Testis (tissue), 5 donors: ENCODE measurements at places on chromosomes 3 and 15. TPM values are rescaled to one million over a fixed set of nuclear protein-coding genes. Genes with fewer than 3 reads are reported as not detected.

DNA sequence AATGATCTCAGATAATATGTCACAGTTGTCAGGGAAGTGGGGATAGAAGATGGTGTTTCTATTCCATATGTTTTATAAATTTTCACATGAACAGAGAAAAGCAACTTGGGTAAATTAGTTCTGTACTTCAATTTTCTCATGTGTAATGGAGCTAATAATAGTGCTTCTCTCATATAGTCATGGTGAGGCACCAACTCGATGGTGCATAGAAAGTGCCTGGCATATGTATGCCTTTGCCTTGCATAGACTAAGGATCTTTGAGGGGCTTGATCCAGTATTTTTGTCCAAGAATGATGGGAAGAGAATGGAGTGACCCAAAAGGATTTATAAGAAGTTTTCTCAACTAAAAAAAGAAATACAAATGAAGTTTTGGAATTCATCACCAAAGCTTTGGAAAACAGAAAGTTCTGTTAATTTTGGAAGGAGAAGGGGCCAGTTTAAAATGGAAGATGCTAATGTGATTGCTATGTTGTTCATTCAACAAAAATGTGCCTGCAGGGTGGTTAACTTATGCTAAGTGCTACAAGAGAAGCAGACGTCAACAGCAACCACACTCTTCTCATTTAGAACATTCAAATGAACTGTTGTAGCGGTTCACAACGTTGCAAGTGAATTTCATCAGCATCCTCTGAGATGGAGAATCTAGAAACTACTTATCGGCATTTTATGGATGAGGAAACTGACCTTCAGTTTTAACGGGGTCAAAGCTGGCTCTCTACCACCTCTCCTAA lies 86.1 kb downstream of the RTP4 start:
- DNase-seq, result no peak

GRCh38 chr3:98445949-98446406 lies 17.0 kb upstream of the OR5K1 start:
- DNase-seq, result no peak

GRCh38 chr3:150691414-150692040 lies 12.2 kb downstream of the ERICH6 start:
- no peak for DNase-seq

GRCh38 chr3:40876496-40876895 lies 322.8 kb upstream of the CTNNB1 start:
- DNase-seq, result no peak

GRCh38 chr15:77400258-77400657 lies 19.6 kb downstream of the PEAK1 start:
- DNase-seq, result no peak

DNA sequence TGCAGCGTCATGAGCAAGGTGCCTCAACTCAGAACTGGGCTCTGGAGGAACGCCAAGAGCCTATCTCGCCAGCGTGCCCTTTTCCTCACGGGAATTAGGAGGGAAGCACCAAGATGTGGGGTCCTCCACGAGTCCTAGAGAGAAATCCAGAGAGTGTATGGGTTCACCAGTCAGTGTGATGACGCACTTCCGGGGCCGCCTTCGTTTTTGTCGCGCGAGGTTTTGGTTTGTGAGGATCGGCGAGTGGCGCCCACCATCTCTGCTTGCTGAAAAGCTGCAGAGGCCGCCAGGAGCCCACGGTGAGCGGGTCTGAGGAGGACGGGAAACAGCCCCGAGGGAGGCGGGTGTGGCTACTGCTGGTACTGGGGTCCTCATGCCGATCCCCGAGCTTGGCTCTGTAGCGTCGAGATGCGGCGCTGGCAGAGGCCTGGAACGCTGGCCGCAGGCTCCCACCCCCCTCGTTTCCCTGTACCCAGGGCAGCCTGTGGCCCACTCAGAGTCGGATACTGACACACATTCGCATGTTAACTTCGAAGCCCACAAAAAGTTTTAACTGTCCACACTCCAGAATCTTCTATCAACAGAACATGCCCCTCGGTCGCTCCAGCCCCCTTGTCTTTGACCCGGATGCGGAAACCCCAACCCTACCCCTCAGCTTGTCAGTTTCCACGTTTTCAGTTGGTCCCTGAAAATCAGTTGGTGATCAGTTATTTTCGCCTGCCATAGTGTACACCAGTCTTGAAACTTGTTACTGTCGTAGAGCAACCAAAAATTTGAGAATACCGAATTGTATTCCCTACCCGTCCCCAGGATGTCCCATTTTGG lies 30.4 kb downstream of the ZNF662 start:
- peak; percentile 90 for DNase-seq

GRCh38 chr15:99320374-99321215 lies 69.3 kb downstream of the LRRC28 start:
- no peak for DNase-seq

DNA sequence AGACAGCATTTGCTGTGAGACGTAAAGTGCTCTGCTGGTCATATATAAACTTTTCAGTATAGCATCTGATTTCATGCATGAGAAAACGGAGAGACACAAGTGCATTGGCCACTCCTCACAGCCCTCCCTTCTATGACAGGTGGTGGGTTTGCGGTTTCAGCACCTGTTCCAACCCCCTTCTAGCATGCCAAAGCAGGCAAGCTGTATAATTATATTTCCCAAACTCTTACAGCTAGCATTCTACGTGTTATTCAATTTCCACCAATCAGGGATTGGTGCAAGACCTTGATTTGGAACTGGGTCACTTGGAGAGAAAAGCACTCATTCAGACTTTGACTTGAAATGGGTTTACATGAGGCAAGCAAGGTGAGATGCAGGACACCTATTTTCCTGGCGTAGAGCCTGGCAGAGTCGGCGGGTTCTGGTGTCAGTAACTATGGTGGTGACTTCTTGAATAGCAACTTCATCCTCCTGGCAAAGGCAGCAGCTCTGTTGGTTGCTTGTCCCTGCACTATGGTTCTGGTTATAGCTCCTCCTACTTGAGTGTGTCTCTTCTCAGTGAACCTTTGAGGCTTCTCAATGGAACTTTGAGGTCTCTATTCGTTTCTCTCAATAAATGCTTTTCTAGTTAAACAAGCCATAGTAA lies 356.5 kb downstream of the TBL1XR1 start:
- no peak for DNase-seq

- no peak for DNase-seq
Observed at GRCh38 chr15:69424748-69425413, 10.7 kb downstream of the KIF23 start.

- DNase-seq, result no peak
Observed at GRCh38 chr3:152260026-152260425, 8.7 kb upstream of the MBNL1 start.

DNA sequence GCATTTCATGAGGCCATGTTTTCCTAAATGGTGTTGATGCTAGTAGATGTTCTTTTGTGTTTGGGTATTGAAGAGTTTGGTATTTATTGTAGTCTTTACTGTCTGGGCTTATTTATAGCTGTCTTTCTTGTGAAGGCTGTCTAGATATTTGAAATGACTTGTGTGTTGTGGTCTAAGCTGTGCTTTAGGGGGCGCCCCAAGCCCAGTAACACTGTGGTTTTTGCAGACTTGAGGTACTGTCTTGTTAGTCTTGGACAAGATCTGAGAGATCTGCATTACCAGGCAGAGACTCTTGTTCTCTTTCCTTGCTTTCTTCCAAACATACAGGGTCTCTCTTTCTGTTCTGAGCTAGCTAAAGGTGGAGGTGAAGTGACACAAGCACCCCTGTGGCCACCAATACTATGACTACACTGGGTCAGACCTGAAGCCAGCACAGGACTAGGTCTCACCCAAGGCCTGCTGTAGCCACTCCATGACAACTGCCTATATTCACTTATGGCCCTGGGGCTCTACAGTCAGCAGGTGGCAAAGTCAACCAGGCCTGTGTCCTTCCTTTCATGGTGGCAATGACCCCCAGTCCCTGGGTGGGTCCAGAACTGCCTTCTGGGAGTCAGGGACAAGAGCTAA lies 152.1 kb upstream of the TBC1D5 start:
- no peak for DNase-seq

- peak; percentile 69 for DNase-seq
Observed at GRCh38 chr3:185328324-185329004, 34.5 kb upstream of the MAP3K13 start.

OGG1 gene
- 30.3 TPM for total RNA-seq

SLC7A14 gene
- total RNA-seq, result 0.31 TPM

BLOC1S6 gene
- 49.7 TPM for total RNA-seq

MEGF11 gene
- total RNA-seq, result 4.5 TPM

GATA2 gene
- total RNA-seq, result 11.9 TPM

PPP1R14D gene
- 0.55 TPM for total RNA-seq
